Central memory CD8-positive, alpha-beta T cell (primary cell): ENCODE measurements at places on chromosomes 5 and 9.

GRCh38 chr5:87113861-87114260 lies 153.8 kb upstream of the RASA1 start:
- no peak for DNase-seq

- DNase-seq = no peak
Measured at GRCh38 chr5:57816108-57816507, 333.5 kb upstream of the ACTBL2 start.

DNA sequence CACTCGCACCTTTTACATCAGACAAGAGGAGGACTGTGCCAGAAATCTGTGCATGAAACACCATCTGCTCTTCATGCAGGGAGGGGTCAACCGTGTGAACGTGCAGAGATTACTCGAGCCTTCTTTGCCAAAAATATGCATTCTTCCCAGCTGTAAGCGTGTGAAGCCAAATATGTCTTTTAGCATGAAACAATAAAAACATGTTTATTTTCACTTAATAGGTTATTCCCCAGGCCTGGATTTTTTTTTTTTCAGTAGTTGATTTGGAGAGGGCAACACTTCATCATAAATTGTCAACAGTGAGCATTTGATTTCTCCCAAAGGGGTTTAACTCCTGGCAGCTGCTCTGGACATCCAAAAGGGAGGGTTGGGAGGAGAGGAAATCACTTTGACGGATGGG lies 23.8 kb downstream of the PLAC8L1 start:
- DNase-seq = no peak

DNA sequence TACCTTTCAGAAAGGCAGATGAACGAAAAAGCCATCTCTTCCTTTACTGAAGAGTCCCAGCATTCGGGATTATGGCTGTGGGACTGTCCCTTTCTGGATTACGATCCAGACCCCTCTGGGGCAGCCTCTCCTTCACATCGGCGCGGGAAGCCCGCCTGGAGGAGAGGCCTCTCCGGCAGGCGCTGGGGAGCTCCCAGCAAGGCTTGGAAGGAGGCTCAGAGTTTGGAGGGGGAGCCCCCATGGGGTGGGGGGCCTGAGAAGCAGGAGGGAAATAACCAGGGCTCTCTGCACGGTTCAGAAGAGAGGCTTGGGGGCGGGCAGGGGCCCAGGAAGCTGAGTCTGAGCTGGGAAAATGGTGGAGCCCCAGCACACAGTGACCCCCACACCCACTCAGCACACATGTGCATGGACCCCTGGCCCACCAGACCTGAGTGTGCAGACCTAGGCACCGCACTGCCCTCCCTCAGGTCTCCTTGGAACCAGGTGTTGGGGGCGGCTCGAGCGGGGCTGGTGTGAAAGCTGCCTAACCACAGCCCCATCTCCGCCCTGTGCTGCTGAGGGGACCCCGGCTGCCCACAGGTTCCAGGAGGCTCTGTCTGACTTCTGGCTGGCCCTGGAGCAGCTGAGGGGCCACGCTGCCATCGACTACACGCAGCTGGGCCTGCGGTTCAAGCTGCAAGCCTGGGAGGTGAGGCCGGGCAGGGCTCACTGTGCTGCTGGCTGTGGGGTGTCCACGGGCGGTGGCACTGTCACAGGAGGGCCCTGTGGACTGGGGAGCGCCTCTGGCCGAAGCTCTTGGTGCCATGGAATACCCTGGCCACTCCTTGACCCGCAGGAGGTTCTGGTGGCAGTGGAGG lies 4.5 kb downstream of the NOXA1 start:
- DNase-seq = no peak

- DNase-seq = no peak
Measured at GRCh38 chr5:140398379-140398811, 3.2 kb upstream of the ANKHD1 start.

- DNase-seq = no peak
Measured at GRCh38 chr5:32711362-32711680, 200 bp downstream of the NPR3 start.

GRCh38 chr5:52655163-52655562 lies 132.6 kb upstream of the ITGA1 start:
- no peak for DNase-seq

GRCh38 chr5:122137702-122138101 lies 8.4 kb downstream of the ZNF474 start:
- no peak for DNase-seq

GRCh38 chr9:95103281-95103771 lies 214.2 kb downstream of the FANCC start:
- no peak for DNase-seq

GRCh38 chr5:75659791-75660450 lies 48.7 kb downstream of the ANKDD1B start:
- DNase-seq = no peak

- DNase-seq = no peak
Measured at GRCh38 chr9:116276651-116277121, 123.1 kb downstream of the PAPPA start.

GRCh38 chr9:77291714-77292113 lies 114.4 kb downstream of the VPS13A start:
- DNase-seq = no peak

- no peak for DNase-seq
Measured at GRCh38 chr5:72185496-72186329, 78.4 kb downstream of the MAP1B start.

- DNase-seq = no peak
Measured at GRCh38 chr5:170151097-170151831, 45.6 kb downstream of the FOXI1 start.
